ENCODE measurements at places on chromosomes 3 and 15.

- no peak for DNase-seq
Measured at GRCh38 chr3:95705786-95706418, 1108.5 kb upstream of the EPHA6 start.

DNA sequence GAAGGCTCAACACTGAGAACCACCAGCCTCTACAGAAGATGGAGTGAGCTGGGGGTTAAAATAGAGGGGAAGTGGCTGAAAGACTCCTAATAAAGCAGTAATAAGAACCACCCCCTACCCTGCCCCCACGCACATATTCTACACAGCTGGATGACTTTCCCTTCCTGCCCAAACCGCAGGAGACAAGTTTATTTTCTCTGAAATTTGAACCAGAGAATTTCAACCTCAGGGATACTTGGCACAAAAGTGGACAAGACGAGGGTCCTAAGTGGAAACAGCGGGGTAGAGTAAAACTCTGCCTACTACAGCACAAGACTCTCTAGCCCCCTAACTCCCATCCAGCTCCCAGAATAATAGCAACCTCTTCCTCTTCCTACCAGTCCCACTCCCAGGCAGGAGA lies 28.4 kb downstream of the USF3 start:
- DNase-seq: no peak

DNA sequence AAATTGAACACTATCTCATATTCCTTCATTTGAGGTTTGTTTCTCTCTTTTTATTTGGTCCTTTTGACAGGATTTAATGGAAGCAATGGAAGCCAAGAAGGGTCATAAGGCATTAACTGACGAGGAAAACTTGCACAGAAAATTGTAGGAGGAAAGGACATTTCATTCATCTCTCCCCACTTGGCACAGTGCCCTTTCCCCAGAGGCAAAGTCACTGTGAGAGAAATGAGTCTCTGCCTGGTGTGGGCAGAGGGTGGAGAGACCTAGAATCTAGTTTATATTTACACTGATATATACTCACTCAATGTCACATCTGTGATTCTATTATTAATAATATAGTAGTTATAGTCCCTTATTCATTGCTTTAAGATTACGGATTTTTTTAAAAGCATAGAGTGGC lies 324.6 kb upstream of the IL12A start:
- no peak for DNase-seq

DNA sequence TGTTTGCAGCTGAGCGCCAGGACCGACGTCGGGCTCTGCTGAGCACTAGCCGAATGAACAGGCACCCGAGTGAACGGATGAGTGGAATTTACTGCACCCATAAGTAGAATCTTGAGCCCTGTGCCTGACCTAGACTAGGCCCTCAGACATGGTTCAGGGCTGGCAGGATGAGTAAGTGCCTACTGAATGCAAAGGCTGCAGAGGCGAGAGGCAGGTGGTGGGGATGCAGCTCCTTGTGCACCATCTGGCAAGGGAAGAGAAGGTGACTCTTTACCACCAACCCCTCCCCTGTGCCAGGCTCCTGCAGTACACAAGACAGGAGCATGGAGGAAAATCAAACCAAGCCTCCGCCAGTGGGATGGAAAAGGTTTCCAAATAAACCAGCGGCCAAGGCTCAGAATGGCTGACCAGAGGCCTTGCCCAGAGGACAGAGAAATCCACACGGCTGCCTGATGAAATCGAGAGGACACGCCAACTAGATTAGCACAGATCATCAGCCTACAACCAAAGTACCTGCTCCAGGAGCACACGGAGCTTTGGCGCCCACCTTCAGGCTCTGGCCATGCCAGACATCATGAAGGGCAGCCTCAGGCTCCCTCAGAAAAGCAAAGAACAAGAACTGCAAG lies 141.7 kb upstream of the IQSEC1 start:
- DNase-seq: peak; percentile 69

- no peak for DNase-seq
Measured at GRCh38 chr3:50246517-50246954, 10.5 kb downstream of the GNAI2 start.

DNA sequence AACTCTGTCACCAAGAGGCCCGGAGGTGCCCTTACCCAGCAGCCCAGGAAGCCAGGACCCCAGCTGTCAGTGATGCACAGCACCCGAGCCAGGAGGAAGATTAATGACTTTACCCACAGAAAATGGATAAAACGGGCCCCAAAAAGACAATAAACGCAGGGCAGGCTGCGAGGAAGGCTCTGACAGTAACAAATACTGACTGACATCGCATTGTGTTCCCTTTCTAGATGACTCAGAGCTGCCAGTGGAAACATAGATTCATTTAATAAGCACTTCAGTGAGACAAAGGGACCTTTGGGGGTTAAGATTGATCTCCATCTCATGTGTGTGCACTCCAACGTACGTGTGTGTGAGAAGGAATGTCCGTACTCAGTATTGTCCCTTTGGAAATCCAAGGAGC lies 225.3 kb upstream of the PPP2R3A start:
- DNase-seq: no peak

- no peak for DNase-seq
Measured at GRCh38 chr15:98958918-98959639, 48.5 kb downstream of the PGPEP1L start.

GRCh38 chr3:173938159-173938558 lies 540.6 kb downstream of the NLGN1 start:
- no peak for DNase-seq

DNA sequence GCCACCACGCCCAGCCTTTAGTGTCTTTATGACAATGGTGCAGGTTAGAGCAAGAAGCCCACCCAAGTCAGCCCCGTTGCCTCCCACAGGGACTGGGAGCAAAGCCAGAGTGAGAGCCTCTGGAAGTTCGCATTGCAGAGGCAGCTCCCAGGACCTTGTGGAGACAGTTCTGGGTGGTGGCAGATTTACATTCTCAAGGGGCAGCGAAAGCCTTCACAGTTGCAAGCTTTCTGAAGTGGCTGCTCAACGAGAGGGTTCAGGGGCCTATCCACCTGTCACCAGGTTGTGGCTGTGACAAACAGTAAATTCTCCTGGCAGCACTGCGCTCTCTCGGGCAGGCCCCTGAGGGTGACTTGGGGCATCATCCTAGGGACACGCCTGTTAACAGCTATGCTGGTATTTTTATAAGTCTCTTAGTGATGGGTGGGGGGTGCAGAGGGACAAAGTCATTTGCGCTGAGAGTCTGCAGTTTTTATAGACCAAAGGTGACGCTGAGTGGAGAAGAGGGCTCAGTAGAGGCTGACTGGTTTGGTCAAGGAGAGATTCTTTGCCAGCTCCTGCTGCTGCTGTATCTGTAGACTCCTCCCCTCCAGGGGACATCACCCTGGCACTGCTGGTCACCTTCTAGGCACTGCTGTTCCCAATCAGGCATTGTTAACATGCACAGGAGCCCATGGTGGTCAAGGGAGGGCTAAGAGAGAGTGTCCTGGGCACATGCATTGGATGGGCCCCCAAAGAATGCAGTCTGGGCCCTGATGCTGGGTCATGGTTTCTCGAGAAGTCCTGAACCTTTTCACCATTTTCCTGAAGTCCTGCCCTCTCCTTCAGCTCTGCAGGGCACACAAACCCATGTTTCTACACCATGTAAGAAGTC lies 57.5 kb upstream of the KLF13 start:
- DNase-seq: peak; percentile 18

DNA sequence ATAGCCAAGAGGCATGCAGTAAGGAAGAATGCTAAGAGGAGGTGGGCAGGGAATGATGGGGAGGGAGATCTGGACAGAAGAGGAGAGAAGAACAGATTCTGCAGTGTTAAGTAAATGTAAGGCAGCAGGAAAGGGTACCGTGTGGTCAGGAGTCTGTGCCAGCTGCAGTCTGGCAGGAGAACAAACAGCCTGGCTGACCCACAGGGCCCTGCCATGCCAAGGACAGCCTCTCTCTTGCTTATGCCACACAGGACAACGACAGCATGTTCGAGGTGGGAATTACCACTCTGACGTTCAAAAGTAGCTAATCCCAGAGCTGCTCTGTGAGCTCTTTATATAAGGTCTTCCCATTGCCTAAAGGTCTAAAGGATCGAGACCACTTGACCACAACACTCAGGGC lies 31.3 kb downstream of the DAPK2 start:
- no peak for DNase-seq

DNA sequence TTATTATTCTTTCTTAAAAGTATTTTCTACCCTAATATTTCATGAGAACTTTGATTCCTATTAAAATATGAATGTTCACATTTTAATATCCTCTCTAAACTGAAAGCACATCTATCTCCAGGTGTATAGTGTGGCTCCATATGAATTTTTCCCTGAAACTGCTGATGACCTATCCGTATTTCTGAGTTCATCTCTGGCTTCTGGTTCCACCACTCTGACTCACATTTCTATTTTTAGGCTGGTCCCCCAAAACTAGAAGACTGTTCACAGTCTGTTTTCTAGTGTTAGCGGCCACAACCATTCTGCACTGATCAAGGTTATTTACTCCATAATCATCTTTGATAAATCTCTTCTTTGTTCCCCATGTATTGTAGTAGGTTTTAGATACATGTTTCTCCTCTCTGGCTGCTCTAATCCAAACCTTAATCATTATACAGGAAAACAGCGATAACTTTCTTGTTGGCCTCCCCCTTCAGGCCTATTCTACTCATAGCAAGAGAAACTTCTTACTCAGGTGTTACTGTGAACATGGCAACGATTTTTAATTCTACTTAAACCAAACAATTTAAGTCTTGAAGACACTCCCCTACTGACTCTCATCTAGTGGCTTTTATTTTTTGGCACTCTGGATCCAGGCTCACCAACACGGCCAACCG lies 12.8 kb downstream of the ADPGK start:
- no peak for DNase-seq

GRCh38 chr15:71687902-71688508 lies 122.3 kb upstream of the NR2E3 start:
- no peak for DNase-seq

Data from NCI-H187 (cell line).